Fibroblast of gingiva (primary cell): ENCODE measurements at places on chromosomes 1 and 21.
A peak's percentile ranks its signal among the peaks of the same experiment; 100 is the strongest.

GRCh38 chr1:165650981-165651625 is 20.1 kb downstream of the MGST3 start:
- DNase-seq: no peak

GRCh38 chr1:243680860-243681259 is 169.2 kb downstream of the AKT3 start:
- DNase-seq: no peak

- DNase-seq: no peak
Observed at GRCh38 chr21:16424331-16424751, 694.6 kb downstream of the USP25 start.

DNA sequence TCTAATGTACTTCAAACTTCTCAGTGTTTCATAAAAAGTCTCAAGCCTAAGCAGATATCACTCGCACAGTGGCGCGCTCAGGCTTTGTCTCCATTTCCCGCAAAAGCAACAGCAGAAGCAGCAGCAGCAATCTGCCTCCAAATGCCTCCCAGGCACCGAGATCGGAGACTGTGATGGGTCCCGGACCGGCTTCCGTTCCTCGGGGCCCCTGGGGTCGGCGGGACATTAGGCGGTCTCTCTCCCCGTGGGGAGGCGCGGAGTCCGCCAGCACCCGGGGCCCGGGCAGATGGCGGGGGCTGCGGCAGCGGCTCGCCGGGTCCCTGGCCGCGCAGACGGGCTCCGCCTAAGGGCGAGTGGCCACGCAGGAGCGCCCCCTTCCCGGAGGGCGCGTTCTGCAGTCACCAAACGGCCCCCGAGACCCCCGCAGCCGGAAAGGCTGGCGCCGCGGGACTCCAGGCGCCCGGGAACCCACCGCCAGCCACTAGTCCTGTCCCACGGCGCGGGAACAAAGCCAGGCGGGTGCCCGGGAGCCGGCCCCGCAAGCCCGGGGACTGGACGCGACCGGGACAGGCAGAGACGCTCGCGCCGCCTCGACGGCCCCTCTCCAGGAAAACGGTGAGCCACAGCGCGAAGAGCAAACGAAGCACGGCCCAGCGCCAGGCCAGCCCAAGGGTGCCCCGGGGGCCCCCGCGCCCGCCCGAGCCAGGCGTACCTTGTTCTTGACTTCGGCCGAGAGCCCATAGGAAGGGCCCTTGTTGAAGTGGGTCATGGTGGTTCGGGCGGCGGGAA is 590 bp downstream of the CNN3 start:
- DNase-seq: peak; percentile 54

DNA sequence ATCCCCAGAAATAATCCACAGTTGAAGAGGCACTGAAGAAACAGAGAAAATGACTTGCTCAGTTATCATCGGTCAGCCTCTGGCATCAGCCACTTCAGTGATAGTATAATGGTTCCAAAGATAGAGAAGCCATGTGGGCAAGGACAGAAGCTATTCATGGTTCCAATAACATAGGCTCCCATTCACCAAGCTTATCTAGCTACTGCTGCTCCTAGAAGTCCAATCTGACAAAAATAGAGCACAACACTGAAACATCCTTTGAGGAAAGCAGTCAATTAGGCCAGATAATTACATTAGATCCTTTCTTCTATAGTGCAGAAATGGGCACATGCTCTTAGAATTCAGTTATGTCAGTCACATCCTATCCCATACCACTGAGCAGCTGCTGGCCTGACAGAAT is 33.5 kb upstream of the CRB1 start:
- no peak for DNase-seq

DNA sequence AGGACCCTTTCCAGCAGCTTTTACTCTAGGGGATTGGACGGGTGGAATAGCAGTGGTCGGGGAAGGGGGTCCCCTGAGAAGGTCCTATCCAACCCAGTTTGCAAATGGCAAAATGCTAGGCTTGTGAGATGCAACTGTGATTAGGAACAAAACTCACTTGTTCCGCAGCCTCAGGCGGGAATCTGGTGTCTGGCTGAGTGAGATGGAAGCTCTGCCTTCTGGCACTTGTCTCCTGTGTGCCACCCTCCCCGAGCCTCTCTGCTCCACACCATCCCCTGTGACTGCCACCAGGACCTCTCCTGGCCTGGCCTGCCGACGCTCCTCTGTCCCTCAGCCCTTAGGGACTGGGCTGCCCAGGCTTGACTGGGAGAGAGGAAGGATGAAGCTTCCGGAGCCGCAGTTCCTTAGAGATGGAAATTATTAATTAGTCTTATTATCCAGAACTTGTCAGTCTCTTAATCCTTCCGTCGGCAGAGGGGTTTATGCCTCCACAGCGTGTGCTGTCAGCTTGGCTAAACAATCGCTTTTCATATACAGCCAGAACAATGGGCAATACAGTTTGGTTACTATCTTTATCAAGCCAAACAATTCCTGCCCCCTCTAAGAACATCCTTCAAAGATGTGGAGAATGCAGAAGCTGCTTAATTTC is 292.8 kb upstream of the VAMP3 start:
- DNase-seq: no peak

DNA sequence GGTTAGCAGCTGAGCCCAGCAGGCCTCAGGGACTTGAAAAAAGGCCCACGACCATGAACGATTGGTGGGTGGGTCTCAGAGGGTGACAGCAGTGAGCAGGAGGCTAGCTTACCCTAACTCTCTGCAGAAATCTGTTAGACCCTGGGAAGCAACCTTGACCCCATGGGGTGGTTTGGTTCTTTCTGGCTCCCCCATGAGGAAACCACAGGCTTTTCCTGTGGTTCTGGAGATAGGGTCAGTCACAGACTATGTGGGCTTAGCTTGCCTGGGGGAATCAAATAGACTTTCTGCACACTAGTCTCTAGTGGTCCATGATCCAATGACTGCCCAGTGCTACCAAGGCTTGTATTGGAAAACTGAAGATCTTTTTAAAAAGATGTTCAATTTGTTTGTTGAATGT is 118.1 kb downstream of the PLXNA2 start:
- DNase-seq: no peak

DNA sequence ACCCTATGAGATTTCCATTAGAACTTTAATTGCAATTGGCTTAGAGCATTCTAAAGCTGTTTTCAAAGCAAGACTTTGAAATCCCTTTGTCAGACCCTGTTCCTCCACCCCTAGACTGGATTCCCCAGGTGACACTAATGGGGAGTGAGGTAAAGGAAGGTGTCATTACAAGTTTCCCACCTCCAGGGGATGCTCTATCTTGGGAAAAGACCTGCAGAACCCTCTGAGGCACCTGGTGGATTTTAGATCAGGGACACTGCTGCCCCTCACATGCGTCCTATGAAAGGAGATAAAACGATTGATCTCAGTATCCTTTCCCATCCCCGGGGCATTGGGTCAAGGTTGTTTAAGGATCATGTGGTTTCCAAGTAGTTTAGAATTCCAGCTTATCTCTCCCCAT is 80.3 kb upstream of the RGS4 start:
- no peak for DNase-seq

- DNase-seq: no peak
Observed at GRCh38 chr1:234542211-234542850, 63.4 kb upstream of the TARBP1 start.

GRCh38 chr1:93033785-93034184 is 45.3 kb upstream of the MTF2 start:
- DNase-seq: no peak

GRCh38 chr1:23559985-23560741 is 862 bp upstream of the ID3 start:
- peak; percentile 83 for DNase-seq

DNA sequence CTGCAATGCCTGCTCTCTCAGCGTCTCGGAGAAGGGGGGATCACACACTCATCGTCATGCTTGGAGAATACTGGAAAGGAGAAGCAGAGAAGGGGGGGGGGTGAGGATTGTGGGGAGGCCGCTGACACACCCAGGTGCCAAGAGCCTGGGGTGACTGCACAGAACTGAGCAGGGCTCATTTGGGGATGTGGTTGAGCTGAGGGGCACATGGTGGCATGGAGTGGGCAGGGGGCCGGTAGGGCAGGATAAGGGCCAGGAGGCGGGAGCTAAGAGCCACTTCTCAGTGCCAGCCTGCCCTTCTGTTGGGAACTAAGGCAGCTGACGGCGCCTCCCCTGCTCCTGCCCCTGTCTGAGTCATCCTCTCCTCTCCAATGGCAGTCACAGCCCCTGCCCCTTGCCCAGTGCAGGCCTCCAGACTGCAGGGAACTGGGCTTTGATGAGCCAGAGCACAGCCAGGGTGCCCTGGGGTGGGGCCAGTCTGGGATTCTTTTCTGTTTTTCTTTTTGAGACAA is 27.2 kb downstream of the MRPL37 start:
- peak; percentile 66 for DNase-seq

DNA sequence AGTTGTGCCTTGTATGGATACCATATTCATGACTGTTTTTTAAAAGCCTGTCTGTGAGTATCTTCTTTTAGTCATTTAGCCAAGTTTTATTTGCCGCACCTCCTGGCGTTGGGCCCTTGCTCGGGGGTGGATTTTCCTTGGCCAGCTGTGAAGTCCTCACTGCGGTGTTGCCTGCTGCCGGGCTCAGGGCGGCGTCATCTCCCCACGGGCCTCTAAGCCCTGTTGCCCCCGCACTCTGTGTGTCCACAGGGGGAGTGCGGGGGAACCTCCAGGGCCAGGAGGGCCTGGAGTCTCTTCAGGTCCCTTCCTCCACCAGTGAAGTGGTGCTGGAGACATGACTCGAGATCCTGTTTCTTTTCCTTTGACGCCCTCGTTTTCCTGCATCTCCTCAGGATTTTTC is 65.8 kb upstream of the DIP2A start:
- peak; percentile 41 for DNase-seq

- DNase-seq: peak; percentile 81
Observed at GRCh38 chr1:218679988-218680748, 335.0 kb downstream of the TGFB2 start.

DNA sequence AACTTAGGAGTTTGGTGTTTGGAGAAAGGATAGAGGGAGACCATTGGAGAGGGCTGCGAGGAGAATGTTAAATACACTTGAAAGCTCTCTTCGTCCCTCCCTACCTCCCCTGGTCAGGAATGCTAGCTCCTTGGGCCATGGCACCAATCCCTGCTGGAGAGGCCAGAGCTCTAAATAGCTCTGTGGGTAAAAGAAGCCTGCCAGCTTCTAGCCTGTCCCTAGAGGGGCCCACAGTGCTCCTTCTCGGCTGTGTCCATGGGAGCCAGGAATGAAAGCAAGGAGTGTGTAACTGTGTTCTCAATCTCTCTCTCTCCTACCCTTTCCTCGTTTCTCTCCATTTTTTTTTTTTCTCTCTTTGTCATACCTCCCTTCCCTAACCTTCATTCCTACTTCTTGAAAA is at the start of gene CCDC190:
TSS of gene CCDC190 (minus strand) at position 75 of the 400 bp plus-strand sequence. CDS start 1,529 bp downstream, outside the sequence.
- DNase-seq: peak; percentile 83

DNA sequence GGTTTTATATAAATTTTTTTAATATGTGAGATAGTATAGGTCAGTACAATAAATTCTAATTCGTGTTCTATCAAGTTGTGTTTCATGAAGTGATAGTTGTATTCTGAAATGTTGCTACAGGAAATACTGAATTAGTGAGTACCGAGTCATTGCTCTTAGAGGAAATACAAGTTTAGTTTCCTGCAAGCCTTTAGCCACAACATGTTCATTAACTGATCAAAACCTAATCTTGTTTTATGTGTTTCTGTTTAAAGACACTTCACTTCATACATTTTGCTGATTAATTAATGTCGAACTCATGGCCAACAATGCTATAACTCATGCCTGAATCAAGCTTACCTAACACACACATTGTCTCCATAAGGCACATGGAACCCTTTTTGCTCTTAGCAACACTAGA is 43.6 kb downstream of the LRRC7 start:
- no peak for DNase-seq

DNA sequence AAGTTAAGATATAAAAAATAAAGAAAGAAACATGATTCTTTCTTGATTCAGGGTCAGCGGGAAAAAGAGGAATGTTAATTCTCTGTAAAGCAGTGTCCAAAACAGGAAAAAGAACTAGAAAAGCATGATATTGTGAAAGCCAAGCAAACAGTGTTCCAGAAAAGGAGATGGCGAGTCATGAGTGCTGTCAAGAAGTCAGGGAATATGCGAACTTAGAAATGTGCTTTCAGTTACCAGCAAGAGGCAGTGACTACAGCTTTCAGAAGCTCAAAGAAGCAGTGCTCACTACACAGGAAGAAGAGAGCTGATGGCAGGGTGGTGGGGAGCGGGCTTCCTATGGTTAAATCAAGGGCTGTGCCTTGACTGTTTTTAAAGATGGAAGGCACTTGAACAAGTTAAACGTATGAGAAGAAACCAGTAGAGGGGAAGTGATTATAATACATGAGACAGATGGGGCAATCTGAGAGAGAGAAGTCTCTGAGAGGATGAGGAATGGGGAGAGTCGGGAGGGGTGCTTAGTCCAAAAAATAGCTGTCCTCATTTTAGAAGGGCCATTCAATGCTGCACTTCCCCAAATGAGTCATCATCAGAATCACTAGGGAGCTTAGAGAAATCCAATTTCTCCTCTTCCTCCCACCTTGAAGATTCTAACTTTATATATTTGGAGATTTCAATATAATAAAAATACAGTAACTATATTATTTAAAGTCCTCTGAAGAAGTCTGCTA is 90.4 kb downstream of the KCNK1 start:
- no peak for DNase-seq

- no peak for DNase-seq
Observed at GRCh38 chr1:147676311-147677085, 6.2 kb upstream of the ACP6 start.

- DNase-seq: no peak
Observed at GRCh38 chr1:1236176-1236763, 4.2 kb downstream of the B3GALT6 start.

- DNase-seq: no peak
Observed at GRCh38 chr21:42357307-42357706, 6.5 kb upstream of the TFF2 start.

- peak; percentile 17 for DNase-seq
Observed at GRCh38 chr1:75632350-75632949, 21.5 kb upstream of the SLC44A5 start.

DNA sequence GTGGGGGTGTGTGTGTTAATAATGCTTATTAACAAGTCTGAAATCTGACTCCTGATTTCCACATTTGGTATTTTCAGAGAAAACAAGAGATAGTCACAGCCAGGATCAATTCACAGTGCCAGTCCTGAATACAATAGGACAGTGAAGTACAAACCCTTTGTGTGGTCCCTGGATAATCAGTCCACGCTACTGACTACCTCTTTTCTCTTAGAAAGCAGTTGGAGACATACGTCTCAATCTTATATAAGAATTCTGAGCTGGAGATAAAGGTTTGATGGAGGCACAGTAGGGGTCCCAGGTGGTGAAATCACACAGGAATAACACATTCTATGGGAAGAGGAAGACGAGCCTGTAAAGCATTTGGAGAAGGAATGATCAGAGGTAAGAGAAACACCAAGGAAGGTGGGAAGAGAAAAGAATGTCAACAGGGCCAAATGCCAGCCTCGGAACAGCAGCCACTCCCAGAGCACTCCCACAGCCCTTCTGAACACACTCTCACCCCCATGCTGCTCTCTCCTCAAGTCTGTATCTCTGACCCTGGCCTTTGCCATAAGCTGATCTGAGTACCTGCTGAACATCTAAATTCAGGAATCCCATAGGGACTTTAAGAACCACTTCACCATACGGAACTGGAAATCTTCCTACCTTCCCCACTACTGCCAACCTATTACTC is 48.6 kb downstream of the TRAF5 start:
- DNase-seq: no peak

- DNase-seq: no peak
Observed at GRCh38 chr1:36663772-36664430, 181.2 kb upstream of the CSF3R start.

- DNase-seq: no peak
Observed at GRCh38 chr1:87584586-87584985, 255.9 kb downstream of the LMO4 start.
